ENCODE measurements at places on chromosomes 16 and 17.

- DNase-seq = no peak
Observed at GRCh38 chr17:19291646-19292376, 54.6 kb downstream of the EPN2 start.

DNA sequence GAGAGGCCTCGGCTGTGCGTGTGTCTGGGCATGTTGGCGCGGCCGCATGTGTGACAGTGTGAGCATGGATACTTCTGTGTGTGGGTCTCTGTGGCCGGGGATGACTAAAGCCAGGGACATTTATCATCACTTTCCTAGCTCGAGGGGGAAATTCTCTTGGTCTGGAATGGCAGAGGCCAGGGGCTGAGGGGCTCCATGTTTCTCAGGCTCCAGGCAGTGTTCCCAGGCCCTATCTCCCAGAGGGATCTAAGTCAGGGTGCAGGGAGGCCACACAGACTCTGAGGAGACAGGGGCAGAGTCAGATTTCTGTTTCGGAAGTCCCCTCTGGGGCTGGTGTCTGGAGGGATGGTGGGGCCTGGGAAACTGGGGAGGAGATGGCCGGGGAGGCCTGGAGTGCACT lies 23.7 kb upstream of the SPNS2 start:
- DNase-seq = no peak

DNA sequence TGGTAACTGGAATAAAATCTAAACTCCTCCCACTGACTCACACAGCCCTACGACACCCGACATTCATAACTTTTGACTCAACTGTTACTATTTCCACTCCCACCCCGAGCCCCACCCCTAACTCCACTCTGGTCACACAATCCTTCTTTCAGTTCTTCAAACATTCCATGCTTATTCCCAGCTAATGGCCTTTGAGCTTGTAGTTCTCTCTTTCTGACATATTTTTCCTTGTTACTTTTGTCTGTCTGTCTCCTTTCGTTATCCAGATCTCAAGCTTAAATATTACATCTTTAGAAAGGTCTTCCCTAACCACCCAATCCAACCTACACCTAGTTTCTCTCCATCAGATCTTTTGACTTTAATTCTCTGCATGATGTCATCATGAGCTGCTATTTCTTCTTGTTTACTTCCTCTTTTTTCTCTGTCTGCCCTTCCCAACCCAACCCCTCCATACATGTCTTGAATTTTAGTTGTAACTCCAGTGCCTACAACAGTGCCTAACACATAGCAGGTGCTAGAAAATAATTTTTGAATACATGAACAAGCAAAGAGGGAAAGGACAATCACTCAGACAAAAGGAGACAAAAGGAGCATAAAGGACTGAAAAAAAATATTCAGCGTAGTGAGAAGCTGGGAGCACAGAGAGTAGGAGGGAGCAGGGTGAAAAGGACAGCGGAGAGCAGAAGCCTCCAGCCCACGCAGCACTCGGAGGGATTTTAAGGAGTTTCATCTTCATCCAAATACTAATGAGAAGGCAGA lies 65.2 kb upstream of the SMIM36 start:
- DNase-seq = no peak

DNA sequence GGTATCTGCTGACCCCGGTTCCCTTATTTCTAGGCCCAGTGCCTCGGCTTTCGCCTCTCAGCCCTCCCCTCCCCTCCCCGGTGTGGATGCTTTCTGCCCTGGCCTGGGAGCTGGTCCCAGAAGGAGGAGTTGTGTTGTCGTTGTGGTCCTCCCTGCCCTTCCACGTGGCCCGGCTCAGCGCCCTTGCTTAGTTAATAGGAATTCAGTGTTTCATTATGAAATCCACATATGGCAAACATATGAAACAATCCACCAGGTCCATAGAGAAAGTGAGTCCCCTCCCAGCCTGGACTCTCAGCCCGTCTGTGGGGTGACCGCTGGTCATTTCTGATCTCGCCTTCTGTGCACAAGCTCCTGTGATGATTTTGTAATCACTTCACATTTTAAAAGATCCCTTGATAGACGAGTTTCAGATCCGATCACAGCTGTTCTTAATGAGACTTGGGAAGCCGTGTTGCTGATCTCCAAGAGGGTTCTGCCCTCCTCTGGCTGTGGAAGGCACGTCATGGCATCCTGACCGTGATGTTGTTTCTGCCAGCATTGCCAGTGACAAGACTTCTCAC lies 112.1 kb downstream of the BANP start:
- DNase-seq = no peak

- DNase-seq = no peak
Observed at GRCh38 chr17:930258-930657, 49.3 kb downstream of the NXN start.

- DNase-seq = no peak
Observed at GRCh38 chr16:77937473-77938149, 84.7 kb upstream of the CLEC3A start.

GRCh38 chr17:63533433-63534077 lies 10.4 kb downstream of the KCNH6 start:
- DNase-seq = no peak

- DNase-seq = no peak
Observed at GRCh38 chr17:35056013-35056412, 7.5 kb downstream of the RFFL start.

GRCh38 chr17:73949903-73950592 lies 253.4 kb upstream of the RPL38 start:
- no peak for DNase-seq

GRCh38 chr16:30921748-30922419 lies 1.5 kb upstream of the FBXL19 start:
- peak; percentile 80 for DNase-seq

GRCh38 chr16:68339214-68339613 lies 28.4 kb downstream of the PRMT7 start:
- no peak for DNase-seq

GRCh38 chr17:49104511-49105074 lies 28.0 kb upstream of the B4GALNT2 start:
- DNase-seq = no peak

- no peak for DNase-seq
Observed at GRCh38 chr17:8503807-8504206, 68.1 kb downstream of the NDEL1 start.

GRCh38 chr17:73759324-73759723 lies 115.1 kb upstream of the SDK2 start:
- DNase-seq = no peak

DNA sequence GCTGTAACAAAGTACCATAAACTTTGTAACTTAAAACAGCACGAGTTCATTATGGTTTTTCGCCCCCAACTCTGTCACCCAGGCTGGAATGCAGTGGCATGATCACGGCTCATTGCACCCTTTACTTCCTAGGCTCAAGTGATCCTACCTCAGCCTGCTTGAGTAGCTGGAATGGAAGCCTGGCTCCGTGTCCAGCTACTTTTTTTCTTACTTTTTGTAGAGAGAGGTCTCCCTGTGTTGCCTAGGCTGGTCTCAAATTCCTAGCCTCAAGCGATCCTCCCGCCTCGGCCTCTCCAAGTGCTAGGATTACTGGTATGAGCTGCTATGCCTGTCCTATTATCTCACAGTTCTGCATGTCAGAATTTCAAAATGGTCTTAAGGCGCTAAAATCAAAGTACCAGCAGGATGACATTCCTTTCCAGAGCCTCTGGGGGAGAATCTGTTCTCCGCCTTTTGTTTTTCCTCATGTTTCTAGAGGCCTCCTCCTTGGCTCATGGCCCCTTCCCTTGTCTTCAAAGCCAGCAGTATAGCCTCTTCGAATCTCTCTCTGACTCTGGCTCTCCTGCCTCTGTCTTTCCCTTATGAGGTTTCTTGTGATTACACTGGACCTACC lies 10.1 kb upstream of the PRM1 start:
- DNase-seq = no peak

GRCh38 chr16:12062343-12063003 lies 85.9 kb downstream of the SNX29 start:
- no peak for DNase-seq

DNA sequence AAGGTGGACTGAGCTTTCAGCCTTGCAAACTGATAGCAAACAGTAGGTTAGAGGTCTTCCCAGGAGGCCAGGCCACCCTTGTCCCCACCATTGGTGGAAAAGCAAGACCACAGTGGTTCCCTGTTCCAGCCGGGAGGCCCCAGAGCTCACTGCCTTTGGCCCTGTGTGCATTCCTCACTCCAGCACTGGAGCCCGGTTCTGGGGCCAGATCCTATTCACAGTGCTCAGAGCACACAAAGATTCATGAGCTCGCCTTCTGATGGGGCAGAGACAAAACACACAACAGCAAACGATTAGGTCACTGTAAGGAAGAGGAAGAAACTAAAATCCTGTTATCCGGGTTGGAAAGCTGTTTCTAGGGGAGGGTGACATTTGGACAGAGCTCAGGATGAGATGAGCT lies 5.6 kb upstream of the PGS1 start:
- no peak for DNase-seq

DNA sequence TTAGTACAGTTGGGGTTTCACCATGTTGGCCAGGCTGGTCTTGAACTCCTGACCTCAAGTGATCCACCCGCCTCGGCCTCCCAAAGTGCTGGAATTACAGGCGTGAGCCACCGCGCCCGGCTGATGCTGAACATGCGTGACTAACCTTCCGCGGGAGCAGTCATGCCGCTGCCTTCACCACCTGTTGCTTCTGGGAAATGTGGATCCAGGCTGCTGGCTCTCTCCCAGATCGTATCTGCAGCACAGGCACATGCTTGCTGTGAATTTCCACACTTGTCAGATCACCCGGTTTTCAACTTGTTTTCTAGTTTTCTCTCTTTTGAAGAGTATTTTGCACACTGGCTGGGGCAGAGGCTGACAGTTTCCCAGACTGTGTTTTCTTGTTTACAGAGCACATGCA lies 97.9 kb downstream of the ADCY9 start:
- no peak for DNase-seq

DNA sequence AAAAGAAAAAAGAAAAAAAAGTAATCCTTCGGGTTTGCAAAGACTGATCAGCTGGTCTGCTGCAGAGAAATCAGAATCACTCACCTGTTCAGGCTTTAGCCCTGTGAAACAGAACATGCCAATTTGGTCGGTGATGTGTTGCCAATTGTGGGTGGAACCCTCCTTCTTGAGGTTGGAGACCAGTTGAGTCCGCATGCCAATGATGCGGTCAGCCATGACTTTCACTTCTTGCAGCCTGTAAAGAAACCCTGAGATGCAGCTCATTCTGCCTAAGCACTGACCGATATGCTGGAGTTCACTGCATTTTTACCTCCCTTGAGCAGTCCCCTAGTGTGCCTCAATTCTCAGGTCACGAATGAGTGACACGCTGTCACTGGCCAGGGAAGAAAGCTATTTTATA lies 24.8 kb upstream of the SLC38A7 start:
- DNase-seq = no peak

DNA sequence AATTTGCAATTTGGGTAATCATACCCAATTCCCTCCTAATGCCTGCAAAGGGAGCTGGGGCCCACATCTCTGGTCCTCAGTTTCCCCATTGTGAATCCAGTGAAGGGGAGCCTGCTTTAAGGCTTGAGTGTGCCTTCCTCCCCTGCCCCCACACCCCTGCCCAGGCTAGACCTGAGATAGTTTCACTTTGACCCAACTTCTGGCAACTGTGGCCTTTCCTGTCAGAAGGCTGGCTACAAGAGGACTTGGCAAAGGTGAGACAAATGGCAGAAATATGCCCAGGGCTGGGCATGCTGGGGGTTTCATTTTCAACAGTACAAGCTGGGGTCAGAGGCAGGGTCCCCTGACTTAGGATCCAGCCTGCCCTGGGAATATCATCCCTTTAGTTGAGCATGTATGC lies 10.0 kb downstream of the SOCS1 start:
- no peak for DNase-seq

GRCh38 chr17:81870131-81870980 lies 781 bp downstream of the ARHGDIA start:
- no peak for DNase-seq

GRCh38 chr17:17877529-17878358 lies 41.0 kb upstream of the SREBF1 start:
- no peak for DNase-seq

DNA sequence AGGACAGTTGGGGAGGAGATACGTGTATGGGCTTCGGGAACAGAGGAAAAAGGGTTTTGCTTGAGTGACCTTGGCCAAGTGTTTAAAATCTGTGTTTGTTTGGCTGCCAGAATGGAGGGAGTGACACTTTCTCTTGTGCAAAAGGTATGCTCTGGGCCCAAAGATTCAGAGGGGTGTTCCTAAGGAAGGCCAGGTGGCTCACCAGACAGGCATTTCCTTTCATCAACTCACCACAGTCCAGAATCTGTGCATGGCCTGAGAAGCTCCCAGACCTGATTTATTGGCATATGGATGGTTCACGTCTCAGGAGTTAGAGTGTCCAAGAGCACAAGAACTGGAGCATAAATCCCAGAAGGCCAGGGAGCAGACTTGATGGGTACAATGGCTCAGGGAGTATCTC lies 53.4 kb upstream of the NLK start:
- no peak for DNase-seq

DNA sequence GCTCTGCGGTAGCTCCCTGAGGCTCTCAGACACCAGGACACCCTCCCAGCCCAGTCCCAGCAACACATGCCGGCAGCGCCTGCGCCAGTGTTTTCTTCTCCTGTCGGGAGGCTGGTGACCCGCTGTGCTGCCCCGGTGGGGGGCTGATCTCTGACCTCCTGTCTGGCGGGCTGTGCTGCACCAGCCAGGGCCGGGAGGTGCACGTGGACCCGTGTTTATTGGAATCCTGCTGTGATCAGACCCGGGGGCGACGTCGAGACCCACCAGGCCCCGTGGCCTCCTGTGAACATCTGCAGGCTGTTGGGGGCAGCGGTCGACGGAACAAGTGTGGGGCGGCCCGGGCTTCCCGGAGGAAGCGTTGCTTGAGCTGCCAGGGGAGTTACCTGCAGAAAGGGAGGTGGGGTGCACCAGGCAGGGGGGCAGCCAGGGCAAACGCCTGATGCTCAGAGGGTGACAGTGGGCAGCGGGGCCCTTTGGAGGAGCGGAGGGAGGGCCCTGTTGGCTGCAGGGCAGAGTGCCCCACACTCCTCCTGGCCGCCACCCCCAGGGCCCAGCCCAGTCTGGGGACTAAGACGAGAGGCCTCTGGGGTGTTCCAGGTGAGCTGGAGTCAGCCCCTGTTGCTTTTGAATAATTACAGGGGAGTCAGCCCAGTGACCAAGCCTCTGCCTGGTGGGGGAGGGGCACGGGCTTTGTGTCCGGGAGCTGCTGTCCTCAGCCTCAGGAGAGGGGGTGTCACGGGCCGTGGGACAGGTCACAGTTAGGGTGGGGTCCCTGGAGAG lies 2.3 kb upstream of the SSTR5 start:
- no peak for DNase-seq

DNA sequence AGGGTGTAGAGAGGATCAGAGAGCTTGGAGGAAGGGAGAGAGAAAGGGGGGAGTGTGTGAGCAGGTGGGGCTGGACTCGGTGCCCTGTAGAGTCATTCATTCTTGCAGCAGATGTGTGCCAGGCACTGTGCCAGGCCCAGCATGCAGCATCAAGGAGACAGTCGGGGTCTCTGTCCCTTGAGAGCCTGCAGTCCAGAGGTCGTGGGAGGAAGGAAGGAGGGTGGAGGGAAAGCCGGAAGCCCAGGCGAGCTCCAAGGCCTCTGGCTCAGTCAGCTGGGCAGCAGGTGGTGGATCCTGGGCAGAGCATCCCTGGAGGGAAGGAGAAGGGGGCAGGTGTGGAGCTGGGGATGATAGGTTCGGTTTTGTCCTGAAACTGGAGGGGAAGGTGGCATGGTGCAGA lies 27.5 kb downstream of the EPN2 start:
- DNase-seq = no peak
